CD8-positive, alpha-beta memory T cell (primary cell): ENCODE measurements at places on chromosomes 3 and 15. TPM values are rescaled to one million over a fixed set of nuclear protein-coding genes. Genes with fewer than 3 reads are reported as not detected.

CLRN1 gene
- not detected for total RNA-seq

MAP1A gene
- 0.75 TPM for total RNA-seq

MESP1 gene
- total RNA-seq: 5.3 TPM

WDR93 gene
- total RNA-seq: not detected

KLHDC8B gene
- total RNA-seq: 3.5 TPM

GRCh38 chr3:149373235-149374125 lies 4.0 kb downstream of the TM4SF1 start:
- DNase-seq: no peak
- no peaks in the 10 kb centered on the region for H3K36me3 ChIP-seq
- no peak overlapping the region for H3K27ac ChIP-seq
- no peaks in the 10 kb centered on the region for H3K4me1 ChIP-seq
- H3K27me3 ChIP-seq: no peaks in the 10 kb centered on the region
- no peak overlapping the region for H3K4me3 ChIP-seq

DNA sequence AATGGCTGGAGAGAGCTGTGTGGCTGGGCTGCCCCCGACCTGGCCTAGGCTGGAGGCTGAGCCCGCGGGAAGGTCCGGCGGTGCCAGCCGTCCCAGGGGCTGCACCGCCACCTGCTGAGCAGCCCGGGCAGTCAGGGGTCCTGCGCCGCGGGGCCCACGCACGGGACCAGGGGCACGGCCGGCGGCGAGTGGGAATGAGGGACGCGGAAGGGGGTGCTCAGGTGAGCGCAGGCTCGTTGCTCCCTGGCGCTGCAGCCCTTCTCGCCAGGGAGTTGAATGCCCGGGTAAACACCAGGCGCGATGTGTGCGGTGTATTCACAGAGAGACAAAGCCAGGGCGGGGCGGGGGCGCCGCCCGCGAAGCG lies 666 bp upstream of the SEMA3F start:
- H3K27ac ChIP-seq: no peak overlapping the region
- DNase-seq: no peak
- no peak overlapping the region for H3K4me3 ChIP-seq
- H3K27me3 ChIP-seq: peaks cover 26% of the 10 kb centered on the region

DNA sequence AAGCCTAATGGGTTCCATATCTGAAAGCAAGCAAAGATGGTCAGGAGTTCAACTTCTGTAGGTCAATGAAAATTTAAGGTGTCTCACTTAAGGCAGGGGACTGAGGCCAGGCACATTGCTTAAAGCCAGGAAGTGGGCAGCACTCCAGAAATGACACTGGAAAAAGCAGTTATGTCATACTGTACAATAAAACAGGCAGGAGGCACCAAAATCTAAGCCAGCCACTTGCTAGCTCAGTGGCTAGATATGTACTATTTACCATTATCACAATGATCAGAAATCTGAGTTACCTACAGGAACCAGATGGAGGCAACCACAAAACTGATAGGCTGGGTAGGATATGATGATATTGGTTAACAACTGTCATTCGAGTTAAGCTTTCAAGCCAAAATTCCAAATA lies 57.3 kb downstream of the FRMD5 start:
- no peaks in the 10 kb centered on the region for H3K4me1 ChIP-seq
- H3K4me3 ChIP-seq: no peak overlapping the region
- no peak overlapping the region for H3K27ac ChIP-seq

DNA sequence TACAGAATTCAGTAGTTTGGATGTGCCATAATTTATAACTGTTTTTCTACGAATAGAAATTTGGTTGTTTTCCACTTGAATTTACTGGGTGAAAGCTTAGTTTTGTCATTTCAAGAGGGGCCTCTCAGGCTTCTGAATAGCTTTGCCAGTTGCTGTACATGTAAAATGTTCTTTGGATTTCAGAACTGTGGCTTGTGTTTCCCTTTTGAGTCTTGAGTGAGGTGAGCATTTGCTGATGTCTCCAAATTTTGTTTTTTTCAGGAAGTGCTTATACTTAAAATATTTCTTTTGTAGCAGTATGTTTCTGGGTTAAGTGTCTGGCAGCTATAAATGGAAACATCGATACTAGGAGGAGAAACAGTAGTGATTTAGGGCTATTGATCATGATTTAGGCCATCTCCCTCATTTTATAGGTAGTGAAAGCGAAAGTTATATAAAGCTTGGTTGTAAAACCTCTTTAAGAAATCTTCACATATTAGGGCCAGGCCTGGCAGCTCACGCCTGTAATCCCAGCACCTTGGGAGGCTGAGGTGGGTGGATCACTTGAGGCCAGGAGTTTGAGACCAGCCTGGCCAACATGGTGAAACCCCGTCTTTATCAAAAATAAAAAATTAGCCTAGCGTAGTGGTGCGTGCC lies 9.2 kb upstream of the TRAK1 start:
- H3K4me3 ChIP-seq: no peak overlapping the region
- peaks cover 24% of the 10 kb centered on the region for H3K4me1 ChIP-seq
- H3K27ac ChIP-seq: no peak overlapping the region
- DNase-seq: no peak

- H3K4me3 ChIP-seq: no peak overlapping the region
- peaks cover 5% of the 10 kb centered on the region for H3K4me1 ChIP-seq
- H3K36me3 ChIP-seq: no peaks in the 10 kb centered on the region
- H3K27ac ChIP-seq: no peak overlapping the region
- DNase-seq: no peak
Measured at GRCh38 chr3:106367496-106367895, 498.7 kb upstream of the CBLB start.

DNA sequence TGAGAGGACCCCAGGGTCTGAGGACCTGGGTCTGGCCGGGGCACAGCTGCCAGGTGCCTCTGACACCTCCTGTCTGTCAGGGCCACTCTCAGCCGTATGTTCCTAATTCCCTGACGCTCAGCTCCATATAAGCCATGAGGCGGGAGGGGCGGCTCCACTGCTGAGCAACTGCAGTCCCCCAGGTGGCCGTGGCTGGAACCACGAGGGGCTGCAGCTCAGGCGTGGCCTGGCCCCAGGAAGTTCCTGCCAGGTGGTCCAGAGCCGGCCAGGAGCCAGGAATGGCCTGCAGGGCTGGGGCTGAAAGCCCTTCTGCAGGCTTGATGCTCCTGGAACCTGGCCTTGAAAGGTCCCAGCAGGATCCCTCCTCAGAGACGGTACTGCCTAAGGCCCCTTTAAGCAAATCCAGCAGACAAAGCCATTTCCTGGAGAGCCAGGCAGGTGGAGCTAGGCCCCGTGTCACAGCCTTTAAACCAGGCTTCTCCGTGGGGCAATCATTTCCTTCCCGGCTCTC lies 118.0 kb downstream of the CHSY1 start:
- peaks cover 12% of the 10 kb centered on the region for H3K4me1 ChIP-seq
- no peaks in the 10 kb centered on the region for H3K27me3 ChIP-seq
- no peaks in the 10 kb centered on the region for H3K36me3 ChIP-seq
- H3K27ac ChIP-seq: no peak overlapping the region
- no peak for DNase-seq

GRCh38 chr15:63530752-63531299 lies 26.4 kb downstream of the USP3 start:
- no peak overlapping the region for H3K4me3 ChIP-seq
- no peaks in the 10 kb centered on the region for H3K36me3 ChIP-seq
- no peak overlapping the region for H3K27ac ChIP-seq
